ENCODE measurements at places on chromosomes 6 and 20.

DNA sequence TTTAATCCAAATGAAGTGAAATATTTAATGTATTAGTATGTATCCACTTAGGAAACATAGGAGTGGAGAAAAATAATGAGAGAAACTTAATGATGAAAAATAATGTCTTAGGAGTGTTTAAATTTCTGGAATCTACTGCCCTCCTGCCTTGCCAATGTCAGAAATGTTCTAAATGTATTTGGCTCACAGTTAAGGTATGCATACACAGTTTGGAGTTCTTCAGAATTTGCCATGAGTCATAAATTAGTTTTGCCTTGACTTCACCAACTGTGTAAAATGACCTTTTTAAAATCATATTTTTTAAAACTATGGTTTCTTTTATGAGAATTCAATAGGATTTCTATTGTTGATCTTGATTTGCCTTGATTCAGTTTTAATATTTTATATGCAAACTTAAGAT lies 191.7 kb upstream of the HSF2 start:
- DNase-seq = no peak

- no peak for DNase-seq
Measured at GRCh38 chr6:147509891-147510290, 1.4 kb downstream of the SAMD5 start.

DNA sequence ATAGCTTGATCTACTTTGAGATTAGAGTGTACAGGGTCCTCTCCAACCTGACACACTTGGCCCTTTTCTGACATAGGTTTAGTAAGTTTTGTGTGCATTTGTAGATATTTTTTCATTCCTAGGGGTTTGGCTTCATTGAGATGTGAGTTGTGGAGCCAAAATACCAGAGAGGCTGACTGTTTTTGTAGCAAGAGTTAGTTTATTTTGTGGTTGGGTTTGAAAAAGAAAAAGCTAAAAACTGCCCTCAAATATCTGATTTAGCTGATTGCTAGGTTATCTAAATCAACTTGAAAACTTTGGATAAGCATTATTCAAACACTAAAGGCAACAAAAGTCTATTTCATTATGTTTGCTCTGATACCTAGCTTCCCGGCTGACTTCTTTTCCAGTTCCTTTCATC lies 164.7 kb upstream of the CENPW start:
- DNase-seq = no peak

- DNase-seq = no peak
Measured at GRCh38 chr20:55054453-55054852, 579.1 kb downstream of the DOK5 start.

- no peak for DNase-seq
Measured at GRCh38 chr6:105359419-105360370, 43.2 kb downstream of the PREP start.

- no peak for DNase-seq
Measured at GRCh38 chr20:6515261-6515660, 252.2 kb upstream of the BMP2 start.

DNA sequence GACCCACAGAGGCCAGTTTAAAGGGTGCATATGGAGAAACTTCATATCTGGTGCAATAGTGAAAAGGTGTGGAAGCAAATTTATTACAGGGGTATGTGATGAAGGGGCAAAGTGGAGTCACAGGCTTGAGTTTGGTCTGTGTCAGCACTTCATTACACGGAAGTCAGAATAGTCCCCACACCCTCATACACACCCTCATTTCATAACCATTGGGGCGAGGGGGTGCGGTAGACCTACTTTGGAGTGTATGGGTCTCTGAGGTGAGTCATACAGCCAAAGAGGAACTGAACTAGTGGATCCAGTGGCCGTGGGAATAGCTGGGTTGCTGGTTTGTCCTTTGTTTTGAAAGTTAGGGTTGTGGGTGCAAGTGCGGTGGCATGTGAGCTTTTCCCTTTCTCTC lies 3.3 kb downstream of the TM9SF4 start:
- no peak for DNase-seq

- no peak for DNase-seq
Measured at GRCh38 chr6:20400456-20401204, 1.0 kb upstream of the E2F3 start.

- no peak for DNase-seq
Measured at GRCh38 chr6:143023695-143024094, 37.0 kb upstream of the AIG1 start.

DNA sequence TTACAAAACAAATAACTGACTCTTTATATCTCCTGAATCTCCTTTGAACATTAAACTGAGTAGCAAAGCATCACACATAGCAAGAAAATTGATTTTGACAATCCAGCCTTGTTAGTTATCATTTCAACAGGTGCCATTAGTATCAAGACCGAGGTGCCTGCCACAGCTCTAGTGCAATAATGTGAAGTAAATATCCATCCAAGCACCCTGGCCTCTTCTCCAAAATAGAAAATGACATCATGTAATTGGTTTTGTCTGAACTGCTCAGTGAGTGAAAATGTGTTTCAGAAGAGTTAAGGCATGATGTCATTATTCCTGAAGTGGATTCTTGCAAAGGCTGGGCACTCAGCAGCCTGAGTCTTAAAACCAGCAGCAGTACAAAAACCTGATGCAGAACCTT lies 341.4 kb downstream of the PLCB1 start:
- DNase-seq = no peak

DNA sequence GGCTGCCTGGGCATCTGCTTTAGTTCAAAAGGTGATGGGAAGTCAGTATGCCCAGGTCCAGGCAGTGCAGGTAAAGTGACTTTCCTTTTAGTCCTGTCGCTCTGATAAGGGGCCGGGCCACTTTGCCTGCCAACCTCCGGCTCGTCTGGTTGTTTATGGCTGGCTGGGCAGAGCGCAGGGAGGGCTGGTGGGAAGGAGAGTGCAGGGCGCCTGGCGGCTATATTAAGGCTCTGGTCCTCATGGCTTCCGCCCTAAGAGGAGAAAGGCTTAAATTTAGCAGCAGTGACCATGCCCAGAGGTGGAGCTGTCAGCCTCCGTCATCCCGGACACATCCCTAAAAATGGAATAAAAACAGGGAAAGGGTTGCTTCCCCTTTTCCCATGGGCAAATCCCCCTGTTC lies 14.6 kb downstream of the GATA5 start:
- DNase-seq = no peak

DNA sequence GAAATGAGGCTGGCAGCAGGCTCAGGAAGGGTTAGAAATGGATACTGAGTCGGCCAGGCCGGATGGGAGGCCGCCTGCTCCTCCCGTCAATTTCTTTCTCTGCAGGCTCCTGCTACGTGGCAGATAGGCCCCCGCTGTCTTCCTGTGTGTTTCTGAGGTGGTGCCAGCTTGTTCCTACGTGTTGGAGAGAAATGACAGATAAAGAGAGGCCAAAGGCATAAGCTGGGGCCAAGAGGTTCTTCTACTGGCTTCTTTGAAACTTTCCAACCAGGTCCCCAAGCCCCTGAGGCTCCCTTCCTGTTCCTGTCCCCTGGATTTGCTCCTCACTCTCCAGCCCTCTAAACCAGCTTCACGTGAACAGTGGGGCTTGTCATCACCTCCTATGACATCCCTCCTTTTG lies 76.8 kb downstream of the TCP11 start:
- DNase-seq = no peak

DNA sequence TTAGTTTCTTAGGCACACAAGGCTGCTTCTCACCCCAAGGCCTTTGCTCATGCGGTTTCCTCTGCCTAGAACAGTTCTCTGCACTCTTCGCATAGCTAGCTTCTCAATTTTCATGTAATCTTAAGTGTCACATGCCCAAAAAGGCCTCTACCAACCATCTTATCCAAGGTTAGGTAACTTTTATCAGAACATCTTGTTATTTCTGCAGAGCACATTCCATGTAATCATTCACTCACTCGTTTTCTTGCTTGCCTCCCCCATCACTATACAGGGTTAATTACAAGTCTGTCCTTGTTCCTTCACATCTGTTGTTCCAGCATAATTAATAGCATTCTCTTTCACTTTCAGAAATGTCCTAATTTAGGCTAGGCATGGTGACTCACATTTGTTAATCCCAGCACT lies 53.8 kb downstream of the NCOA6 start:
- DNase-seq = no peak

DNA sequence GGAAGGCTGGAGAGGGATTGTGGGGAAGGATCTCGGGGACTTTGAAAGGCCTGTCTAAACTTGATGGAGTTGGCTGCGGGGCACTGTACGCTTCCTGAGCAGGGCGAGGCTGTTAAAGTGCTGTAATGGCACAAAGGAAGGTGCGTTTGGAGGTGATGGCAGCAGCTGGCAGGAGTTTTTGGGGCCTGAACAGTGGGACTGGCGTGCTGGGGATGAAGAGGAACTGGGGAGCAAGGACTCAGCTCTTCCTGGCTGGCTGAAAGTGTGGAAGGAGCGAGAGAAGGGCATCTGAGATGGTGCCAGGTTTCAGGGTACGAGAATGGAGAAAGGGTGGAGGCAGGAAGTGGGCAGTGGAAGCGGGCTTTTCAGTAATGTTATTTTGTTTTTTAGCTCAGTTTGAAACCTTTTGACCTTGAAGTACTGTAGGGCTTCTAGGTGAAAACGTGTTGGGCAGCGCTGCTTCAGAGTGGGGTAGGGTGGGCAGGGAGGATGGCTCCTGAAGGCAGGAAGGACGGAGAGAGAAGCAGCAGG lies 8.0 kb downstream of the TMEM181 start:
- no peak for DNase-seq

DNA sequence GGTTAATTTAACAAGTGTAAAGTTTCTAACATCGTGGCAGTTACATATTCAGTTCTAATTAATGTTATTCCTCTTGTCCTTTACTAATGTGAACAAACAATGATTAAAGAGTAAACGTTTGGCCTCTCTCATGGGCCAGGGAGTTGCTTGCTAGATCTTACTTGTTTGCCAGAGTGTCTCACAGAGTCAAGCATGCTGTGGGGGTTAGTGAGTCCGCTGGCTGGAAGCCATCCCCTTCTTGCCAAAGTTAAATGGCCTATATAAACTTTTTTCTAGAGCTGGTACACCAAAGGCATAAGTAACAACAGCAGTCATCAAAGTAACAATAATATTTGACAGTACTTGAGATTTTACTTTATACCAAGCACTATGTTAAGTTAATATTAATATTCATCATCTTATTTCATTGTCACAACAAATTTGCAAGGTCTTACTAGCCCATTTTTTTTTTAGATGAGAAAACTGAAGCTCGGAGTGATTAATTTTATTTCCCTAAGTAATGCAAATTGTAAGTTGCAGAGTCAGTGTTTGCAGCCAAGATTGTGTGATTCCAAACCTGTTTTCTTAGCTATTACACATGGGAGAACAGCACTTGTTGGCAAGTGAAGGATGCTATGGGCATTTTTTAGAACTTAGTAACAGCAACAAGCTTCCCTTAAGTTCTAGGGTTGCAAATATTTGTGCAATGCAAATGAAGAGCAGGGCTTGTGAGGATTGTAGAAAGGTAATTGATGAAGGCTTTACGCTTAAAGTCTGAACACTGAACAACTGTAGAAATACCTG lies 224.5 kb downstream of the RFPL4B start:
- no peak for DNase-seq

DNA sequence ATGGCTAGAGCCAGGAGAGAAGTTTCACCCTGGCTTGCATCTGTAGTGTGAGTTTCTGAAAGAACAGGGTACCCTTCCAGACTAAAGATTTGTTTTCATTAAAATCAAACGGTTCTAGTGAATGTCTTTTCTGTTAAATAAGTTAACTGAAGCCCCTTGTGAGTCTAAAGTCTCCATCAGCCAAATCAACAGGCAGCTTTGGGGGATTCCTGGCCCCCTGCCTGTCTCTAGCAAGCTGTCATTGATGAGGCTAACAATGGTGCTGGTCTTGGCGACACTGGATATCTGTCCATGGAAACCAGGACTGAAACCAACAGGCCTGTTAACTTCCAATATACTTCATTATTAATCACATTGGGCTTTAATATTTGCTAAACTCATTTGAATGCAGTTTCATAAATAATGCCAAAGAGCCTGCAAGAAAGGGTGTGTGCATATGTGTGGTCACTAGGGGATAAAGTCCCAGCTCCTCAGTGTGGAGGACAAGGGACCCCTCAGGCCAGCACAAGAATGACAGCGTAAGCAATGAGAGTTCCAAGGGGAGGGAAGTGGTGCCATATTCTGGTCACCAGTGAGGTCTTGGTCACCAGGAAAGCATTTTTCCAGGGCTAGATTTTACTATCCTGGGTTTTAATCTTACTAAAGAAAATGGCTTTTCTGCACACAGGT lies 9.1 kb upstream of the RNF182 start:
- no peak for DNase-seq

- DNase-seq = no peak
Measured at GRCh38 chr6:109772883-109773431, 81.9 kb downstream of the FIG4 start.

DNA sequence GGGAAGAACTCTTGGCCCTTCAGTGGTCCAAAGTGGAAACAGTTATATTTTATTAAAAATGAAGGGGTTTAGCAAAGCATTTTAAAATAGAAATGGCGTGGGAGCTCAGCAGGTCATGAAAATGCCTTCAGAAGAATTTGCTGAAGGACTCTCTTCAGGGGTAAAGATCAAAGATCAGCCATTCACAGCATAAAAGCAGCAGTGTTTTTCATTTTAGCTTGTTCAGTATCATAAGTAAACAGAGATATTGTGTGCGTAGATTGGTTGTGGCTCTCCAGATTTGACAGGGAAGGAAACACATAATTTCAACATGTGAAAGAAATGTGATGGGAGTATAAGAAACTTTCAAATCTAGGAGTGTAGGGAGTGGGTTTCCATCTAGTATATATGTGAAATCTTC lies 519.2 kb upstream of the MAP3K7 start:
- no peak for DNase-seq

GRCh38 chr20:47676912-47677634 lies 108.2 kb downstream of the SULF2 start:
- no peak for DNase-seq

- no peak for DNase-seq
Measured at GRCh38 chr6:21993841-21994240, 303.0 kb downstream of the PRL start.

DNA sequence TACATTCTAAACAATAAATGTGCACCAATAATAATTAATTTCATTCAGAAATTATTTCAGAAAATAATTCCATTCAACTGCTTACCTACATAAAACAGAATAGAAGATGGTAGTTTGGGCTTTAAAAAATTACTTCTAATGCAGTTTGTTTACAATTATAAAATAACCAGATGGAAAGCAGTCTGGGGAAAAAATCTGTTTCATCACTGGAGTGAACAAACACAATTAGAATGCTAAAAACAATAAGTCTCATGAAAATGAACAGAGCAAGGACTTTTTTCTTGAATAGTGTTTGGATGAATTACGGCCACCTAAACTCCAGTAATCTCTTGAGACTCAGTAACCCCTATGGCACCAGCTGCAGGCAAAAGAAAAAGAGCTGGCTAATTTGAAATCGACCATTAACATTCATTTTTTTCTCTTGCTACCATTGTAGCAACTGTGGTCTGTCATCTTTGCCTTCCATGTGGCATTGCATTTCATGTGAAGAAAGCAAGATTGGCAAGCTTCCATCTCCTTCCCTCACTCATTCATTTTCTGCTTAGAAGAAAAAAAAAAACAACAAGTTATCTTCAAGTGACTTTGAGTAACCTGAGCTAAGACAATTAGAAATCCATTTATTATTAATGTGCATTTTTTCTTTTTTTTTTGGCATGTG lies 88.4 kb upstream of the CEP85L start:
- DNase-seq = no peak

All from activated CD4-positive, CD25-positive, alpha-beta regulatory T cell treated with anti-CD3 and anti-CD28 coated beads, Interleukin-2, amount 50 U/mL, for 16 hours (primary cell).